NCI-H446 (cell line): ENCODE measurements at places on chromosomes 2 and 18.

DNA sequence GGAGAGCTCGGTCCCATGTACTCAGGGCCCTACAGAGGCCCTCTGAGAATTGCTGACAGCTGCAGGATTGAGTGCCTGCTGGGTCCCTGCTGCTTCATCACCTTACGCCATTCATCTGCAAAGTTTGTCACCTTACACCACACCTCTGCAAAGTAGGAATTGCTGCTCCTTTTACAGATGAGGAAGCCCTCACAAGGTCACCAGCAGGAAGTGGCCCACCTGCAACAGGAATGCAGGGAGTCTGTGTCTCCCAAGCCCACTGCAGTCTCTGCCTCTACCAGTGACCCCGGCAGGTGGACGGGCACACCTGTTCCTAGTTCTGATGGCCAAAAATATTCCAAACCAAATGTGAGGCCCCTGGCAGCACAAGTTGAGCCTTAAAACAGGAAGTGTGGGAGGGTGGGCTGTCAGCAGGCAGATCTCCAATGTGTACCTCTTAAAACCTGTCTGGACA is 441.4 kb downstream of the NBAS start:
- no peak for DNase-seq

DNA sequence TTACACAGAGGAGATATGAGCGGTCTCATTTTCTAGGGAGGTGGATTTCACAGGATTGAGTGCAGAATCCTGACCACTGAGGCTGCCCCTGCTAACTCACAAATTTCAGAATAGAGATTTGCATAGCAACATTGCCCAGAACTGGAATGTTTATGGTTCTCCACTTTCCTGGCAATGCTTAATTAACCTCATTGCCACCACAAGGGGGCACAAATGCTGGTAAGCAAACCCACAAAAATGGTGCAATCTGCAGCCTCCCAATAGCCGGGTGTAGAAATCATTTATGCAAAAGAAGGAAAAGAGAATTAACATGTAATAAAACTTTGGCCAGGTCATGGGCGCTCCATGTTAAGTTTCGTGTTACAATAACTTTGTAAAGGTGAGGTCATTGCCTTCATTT is 112.4 kb downstream of the CYRIA start:
- DNase-seq: no peak

DNA sequence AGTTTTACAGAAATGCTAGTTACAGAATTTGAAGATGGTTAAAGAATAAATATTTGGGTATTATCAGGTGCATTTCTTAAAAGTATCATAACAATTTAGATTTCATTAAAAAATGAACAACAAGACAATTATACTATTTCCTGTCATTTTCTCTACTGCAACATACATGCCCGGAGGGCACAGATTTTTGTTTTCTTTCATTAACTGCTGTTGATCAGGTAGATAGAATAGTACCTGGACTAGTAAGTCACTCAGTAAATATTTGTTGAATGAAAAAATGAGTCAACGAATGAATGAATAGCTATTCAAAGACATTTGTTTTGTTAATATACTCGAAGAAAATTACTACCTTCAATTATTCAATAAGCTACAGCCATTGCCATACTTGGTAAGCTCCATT is 531.2 kb upstream of the VRK2 start:
- no peak for DNase-seq

- DNase-seq: peak; percentile 44
Measured at GRCh38 chr2:181627545-181627944, 29.4 kb downstream of the CERKL start.

DNA sequence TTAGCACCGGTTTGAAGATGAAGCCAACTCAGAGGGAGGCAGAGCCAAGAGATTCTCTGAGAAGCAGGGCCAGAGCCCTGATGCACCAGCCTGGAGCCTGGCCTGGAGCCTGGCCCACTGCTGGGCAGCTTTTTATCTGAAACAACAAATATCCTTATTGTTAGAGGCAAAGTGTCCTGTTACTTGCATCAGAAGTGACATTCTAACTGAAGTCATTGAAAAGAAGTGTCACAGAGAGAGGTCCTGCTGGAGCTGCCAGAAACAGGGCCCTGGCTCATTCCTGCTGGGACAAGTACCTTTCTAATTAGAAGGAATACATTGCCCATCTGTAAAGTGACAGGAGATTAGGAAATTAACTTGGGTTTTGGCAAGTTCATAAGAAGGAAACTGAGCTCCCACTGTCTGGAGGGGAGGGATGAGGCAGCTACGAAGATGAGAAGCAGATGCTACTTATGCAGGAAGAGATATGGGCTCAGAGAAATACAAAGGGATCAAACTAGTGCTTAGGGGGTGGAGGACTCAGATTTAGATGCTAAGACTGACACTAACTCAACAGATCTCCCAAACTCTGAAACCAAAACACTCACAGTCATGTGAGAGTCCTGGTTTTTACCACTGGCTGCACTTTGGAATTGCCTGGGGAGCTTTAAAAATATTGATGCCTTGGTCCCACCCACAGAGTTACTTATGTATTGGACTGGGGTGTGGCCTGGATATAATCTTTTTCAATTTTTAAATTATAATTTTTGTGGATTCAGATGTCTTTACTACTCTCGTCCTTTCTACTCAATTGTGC is 11.0 kb upstream of the HK2 start:
- peak; percentile 32 for DNase-seq

GRCh38 chr2:65458999-65459398 is 26.6 kb upstream of the SPRED2 start:
- no peak for DNase-seq

DNA sequence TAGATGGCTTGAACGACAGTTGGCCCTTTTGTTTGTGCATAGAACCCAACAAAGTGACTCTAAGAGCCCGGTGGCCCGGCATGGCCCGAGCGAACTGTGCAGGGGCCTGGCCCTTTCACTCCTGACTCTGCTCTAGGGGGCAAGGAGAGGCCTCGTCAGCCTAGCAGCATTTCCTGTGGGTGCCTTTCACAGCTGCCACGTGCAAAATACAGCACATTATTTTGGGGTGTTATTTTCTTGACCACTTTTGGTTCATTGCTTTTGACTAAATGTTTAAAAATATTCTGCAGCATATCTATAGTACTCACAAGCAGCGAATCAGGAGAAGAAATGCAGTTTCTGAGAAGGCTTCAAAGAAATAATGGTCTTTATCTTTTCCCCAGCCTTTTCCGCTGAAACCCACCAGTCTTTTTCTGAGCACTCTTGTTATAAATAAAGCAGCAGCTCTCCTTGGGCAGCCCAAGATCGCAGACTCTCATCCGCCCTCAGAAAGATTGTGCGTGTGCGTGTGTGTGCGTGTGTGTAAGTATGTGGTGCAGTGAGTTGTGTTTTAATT is 31.3 kb downstream of the DGKD start:
- no peak for DNase-seq

DNA sequence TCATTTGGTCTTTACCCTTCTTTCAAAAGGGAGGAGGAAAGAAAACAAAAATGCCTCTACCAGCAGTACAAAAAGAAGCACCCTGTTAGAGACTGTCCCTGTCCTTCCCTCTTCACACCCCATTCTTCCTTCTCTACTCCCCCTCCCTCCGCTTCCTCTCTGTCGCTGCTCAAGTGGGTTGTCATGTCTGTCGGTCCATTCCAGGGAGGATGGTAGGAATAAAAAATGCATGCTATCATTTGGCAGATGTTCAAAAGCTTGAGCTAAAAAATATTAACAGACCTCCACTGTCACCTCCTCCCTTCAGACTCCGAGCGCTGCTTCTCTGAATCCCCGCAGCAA is 482.0 kb downstream of the BCL11A start:
- no peak for DNase-seq

DNA sequence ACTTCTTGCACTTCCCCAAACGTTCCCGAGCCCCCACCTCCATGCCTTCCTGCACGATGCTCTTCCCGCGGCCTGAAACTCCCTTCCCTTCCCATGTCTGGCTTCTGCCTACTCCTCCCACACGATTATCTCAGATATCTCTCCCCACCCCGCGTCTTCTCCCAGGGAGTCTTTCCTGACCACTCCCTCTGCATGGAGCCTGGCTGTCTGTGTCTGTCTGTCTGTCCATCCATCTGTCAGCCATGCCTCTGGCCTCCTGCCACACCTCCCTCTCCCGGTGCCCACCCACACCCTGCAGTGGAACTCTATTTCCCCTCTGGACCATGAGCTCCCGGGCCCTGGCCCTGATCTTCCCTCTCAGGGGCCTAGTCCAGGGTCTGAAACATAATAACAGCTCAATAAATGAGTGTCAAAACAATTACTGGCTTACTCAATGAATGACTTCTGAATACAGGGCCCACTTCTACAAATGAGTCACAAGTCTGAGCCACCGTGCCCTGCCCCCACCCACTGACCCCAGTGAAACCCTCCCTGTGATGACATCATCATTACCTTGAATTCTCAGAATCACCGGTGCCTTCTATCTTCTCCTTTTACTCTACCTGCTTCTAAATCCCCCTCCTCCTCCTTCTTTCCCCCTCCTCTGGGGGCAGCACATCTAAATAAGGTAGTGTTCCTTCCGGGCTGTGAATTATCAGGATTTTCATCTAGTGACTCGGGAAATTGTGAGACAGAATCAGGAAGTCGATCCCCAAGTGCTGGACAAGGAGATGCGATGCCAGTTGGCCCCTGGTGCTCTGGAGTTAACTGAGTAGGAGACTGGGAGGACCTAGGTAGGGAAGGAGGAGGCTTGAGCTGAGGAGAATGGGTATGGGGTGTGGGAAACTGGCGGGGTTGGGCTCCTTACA is 46.1 kb upstream of the PLB1 start:
- DNase-seq: no peak
